MCF 10A (cell line): ENCODE measurements at places on chromosomes 6 and 20.
A peak's percentile ranks its signal among the peaks of the same experiment; 100 is the strongest.

DNA sequence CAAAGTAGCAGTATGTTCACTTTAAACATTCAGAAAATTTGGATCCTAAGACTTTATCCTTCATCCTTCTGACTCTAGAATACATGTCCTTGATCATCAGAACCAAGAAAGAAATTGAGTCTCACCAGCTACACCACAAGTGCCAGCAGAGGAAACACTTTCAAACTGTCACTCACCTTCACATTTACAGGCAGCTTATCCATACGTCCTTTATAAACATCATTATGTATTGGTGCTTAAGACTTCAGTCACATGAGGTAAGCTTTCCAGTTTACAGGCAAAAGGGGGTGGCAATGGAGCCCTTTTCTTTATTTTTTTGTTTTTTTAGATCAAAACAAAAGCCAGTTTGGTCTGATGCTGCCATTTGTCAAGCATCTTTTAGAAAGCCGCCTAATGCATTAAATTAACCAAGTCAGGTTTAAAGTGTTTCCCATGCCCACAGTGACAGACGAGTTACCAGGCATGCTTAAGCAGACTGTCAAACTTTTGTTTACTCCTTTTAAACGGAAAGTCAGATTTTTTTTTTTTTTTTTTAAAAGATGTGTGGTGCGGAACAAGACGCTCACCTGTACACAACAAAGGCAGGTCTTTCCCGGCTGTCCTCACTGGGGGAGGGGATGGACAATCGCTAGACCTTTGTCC, 952 bp upstream of the BRPF3 start:
- DNase-seq, result no peak

DNA sequence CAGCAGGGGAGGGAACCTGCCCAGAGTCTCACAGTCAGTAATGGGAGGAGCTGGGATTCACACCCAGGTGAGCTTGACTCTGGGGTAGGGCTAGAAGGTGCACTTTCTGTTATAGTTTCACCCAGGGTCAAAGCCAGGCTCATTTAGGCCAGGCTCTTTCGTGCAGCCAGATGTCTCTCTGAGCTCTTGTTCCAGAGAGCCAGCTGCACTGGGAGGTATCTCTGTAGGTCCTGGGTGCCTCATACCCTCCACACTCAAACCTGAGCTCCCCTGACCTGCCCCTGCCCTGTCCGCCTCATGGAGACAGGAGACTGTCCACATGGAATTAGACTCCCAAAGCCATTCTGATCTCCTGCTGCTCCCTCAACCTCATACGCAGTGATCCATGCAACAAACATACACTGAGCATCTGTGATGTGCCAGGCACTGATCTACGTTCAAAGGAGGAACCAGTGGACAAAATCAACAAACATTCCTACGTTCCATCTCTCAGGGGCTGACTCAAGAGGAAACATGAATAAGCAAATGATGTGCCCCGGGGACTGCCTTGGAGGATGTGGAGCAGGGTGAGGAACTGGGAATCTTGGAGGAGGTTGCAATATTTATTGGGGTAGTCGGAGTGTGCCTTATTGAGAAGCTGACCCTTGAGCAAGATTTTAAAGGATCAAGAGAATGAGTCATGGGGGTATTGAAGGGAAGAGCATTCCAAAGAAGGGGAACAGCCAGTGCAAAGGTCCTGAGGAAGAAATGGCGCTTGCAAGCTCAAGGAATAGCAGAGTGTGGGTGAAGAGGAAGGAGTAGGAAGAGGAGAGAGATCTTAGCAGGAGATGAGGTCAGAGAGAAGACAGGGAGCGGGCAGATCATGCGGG, 71.3 kb upstream of the TOX2 start:
- DNase-seq, result peak; percentile 78

DNA sequence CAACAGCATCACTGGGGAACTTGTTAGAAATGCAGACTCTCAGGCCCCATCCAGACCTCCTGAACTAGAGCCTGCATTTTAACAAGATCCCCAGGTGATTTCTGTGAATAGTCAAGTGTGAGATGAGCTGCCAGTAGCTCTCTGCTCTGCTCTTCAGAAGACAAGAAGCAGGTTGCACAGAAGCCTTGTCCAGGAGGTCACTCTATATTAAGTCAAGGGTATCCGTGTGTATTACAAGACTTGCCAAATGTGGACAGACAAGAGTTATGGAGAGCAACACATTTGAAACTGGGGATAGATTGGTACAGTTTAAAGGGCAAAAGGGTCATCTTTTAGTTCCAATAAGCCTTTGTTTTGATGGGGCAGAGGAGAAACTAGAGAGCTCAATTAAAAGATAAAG, 23.2 kb upstream of the RIN2 start:
- DNase-seq, result no peak

GRCh38 chr6:20932284-20932683, 398.0 kb downstream of the CDKAL1 start:
- DNase-seq, result no peak

- no peak for DNase-seq
Observed at GRCh38 chr6:76435174-76435573, 362.7 kb upstream of the IMPG1 start.

GRCh38 chr20:4225745-4226144, 210.4 kb upstream of the RNF24 start:
- peak; percentile 61 for DNase-seq

- DNase-seq, result no peak
Observed at GRCh38 chr6:94769197-94769596, 808.1 kb upstream of the MANEA start.

GRCh38 chr6:75906871-75907270, 157.8 kb downstream of the MYO6 start:
- DNase-seq, result no peak

GRCh38 chr6:6218759-6219085, 101.7 kb downstream of the F13A1 start:
- DNase-seq, result peak; percentile 55

DNA sequence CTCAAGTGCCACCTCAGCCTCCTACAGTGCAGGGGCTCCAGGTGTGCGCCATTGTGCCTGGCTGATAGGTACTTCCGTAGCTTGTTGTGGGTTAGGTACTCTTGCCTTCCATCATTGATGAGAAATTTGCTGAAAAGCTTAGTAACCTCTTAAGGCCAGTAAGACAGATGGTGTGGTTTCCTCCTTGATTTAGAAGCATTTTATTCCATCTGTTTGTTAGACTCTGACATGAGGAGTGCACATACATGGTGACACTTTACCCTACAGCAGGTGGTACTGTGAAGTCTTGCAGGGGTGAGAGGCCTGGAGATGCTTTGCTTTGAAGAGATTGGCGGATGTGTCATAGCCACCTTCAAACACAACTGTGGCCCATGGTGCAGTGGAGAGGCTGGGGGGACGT, 14.8 kb upstream of the MTG2 start:
- DNase-seq, result no peak

GRCh38 chr6:75492386-75493153, 1.0 kb downstream of the FILIP1 start:
- DNase-seq, result no peak

DNA sequence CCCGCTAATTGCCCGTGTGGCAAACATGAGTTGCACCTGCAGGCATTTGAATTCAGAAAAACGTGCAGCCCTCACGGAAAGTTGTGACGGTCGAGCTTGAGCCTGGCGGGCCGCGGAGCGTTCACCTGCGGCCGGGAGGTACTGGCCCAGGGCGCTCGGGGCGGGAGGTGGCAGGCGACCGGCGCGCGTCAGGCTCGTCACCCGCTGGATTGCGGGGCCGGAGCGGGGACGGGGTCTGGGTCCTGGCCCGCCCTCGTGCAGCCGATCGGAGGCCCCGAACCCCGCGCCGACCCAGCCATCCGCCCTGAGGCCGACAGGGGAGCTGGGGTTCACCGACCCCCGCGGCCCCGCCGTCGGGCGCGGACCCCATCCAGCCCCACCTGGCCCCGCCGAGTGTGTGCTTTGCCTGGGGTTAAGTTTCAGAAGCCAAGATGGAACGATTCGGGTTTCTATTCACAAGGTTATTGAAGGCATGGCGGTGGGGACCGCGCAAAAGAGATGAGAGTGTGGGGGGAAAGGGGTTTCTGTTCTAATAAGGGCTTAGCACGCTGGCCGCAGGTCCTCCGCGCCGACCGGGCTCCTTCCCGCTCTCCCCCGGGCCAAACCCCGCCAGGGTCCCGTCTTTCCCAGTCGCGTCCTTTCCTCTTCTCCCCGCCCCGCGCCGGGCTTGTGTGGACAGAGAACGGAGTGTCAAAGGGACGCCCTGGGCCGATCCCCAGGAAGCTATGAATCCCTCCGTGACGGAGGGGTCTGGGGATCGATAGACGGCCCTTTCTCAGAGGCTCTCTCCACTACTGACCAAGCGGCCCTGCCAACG, 1.6 kb upstream of the HEY2 start:
- DNase-seq, result no peak

DNA sequence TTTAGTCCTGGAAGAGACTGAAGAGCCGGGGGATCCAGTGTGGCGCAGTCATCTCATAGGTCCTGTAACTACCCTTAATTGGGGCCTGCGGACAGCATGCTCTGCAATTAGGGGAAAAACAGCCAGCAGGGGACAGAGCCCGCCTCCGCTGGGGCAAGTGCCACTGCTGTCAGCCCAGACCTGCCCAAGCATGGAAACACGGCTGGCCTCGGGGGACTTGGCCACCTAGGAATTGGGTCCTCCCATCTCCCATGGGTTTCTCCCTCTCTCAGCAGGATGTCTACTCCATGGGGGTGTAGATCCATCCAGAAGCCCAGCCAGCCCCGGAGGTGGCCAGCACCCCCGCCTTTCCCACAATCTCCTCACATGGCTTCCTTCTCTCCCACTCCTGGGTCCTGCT, 3.6 kb downstream of the GHRH start:
- DNase-seq, result no peak

DNA sequence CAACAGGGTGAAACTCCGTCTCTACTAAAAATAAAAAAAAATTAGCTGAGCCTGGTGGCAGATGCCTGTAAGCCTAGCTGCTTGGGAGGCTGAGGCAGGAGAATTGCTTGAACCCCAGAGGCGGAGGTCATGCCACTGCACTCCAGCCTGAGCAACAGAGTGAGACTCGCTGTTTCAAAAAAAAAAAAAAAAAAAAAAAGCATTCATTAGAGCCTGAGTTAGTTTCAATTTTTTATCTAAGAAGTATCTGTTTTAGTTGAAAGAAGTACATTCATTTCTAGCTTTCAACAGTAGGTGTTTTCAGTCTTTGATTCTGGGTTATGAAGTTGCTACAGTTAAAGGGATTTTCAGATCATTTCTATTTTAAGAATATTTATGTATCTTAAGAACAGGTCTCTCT, 42.2 kb downstream of the ZNF292 start:
- no peak for DNase-seq

DNA sequence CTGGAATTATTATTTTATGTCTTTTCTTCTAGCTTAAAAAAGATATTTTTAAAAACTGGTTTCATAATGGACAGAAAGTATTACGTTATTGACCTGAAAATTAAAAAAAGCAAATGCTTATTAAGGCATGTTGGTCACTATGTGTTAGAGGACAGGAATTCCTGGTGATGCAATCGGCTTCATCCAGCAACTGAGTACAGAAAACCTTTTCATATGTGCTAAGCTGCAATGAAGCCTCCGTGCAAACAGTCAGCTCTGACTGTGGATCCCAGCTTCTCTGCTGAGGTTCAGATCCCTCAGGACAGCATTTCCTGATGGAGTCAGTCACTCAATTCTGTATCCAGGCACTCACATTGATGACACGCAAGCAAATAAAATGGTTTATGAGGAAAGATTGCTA, 22.7 kb upstream of the BMP2 start:
- no peak for DNase-seq

DNA sequence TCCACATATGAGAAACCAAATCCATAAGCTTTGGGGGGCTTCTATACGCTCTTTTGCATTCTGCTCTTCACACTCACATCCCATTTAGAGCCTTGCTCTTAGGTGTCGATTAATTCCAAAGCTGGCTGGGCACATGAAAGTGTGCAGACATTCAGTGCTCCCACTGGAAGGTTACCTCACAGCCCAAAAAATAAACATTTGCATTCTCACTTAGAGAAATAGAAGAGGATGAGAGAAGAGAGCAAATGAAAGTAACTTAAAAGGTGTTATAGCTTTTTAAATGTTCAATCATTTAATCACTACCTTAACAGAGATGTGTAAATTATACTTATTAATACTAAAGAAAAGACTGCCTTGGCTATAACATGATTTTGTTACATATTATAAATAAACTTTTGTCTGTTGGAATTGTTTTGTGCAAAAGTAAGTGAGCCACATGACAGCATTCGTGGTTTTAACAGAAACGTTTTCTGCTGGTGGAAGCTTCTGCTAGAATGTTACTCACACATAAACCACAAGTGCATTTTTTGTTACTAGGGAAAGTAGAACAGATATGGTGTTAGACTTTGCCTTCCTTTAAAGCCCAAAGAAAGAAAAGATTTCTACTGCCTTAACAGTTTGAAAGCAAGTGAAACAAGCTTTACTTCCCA, 116.7 kb downstream of the SIM1 start:
- no peak for DNase-seq

- DNase-seq, result no peak
Observed at GRCh38 chr20:2204021-2204420, 91.8 kb upstream of the TGM3 start.

DNA sequence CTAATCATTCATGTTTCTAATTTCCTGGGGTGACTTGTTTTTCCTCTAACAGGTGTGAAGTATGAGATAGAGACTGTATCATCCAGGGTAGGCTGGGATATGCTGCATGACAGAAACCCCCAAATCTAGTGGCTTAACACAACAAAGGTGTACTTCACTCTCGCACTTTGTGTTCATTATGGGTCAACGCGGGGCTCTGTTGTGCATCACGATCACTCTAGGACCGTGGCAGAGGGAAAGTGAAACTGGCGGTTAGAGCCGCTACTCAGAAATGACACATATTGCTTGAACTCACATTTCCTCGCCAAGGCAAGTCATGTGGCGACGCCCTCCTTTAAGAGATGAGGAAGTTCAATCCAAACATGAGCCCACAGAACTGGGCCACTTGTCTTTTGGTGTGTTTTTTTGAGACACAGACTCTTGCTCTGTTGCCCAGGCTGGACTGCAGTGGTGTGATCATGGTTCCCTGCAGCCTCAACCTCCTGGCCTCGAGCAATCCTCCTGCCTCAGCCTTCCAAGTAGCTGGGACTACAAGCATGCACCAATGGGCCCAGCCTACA, 41.3 kb downstream of the PCNA start:
- DNase-seq, result no peak

- no peak for DNase-seq
Observed at GRCh38 chr6:143726015-143726647, 48.4 kb downstream of the PHACTR2 start.

DNA sequence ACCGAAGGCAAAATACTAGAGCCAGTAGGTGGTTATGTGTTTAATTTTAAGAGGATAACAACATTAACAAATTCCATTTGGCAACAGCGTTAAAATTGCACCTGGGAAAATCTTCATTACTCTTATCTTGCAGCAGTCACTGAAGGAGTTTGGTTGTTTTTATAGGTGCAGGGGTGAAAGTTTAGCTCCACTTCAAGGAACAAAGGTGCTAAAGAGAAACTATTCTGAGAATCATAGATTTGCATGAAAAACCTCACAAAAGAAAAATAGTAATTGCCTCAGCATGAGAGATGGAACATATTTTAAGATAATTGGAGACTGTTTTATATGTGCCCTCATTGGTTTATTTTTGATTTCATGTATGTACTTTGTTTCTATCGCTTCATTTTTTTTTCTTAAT, 444.4 kb downstream of the UTRN start:
- DNase-seq, result no peak
